ENCODE measurements at places on chromosomes 3 and 15.
A peak's percentile ranks its signal among the peaks of the same experiment; 100 is the strongest.

- no peak for DNase-seq
These were observed 624.3 kb upstream of the EPHA6 start for GRCh38 chr3:96190024-96190616.

DNA sequence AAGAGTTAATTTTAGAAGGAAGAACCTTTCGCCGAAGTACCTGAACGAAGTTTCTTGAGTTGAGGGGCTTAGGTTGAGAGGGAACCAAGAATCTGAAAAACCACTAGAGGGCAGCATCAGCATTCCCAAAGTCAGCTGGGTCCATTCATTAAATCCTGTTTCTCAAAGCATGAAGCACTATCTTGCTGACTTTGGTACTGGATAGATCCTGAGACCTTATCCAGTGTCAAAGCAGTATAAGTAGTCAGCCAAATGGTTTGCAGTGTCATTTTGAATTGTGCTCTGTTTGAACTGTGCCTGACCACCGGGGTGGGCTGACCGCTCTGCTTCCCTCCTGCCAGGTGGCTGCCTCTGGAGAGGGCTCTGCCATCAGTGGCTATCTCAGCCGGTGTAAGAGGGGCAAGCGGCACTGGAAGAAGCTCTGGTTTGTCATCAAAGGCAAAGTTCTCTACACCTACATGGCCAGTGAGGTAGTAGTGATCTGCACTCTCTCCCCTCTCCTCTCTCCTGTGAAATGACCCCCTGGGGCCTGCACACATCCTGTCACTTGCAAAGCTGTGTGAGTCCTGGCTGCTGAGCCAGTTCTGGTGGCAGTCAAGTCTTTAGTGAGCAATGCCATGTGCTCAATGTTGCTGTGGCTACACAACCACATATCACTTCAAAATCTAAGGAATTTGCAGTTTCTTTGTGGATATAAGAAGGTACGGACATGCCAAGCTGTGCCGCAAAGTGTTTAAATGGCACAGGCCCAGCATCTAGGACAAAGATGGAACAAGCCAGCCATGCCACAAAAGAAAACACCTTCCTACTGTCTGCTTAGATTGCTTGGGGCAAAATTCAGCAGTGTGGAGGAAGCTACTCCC is 21.4 kb upstream of the NR2C2 start:
- DNase-seq = peak; percentile 56

GRCh38 chr3:126121632-126122031 is 37.7 kb upstream of the SLC41A3 start:
- no peak for DNase-seq

GRCh38 chr3:19147905-19148767 is at the start of gene KCNH8:
TSS of gene KCNH8 (plus strand) at chr3:19148510. CDS start at chr3:19148720, 210 bp downstream.
- DNase-seq = no peak

DNA sequence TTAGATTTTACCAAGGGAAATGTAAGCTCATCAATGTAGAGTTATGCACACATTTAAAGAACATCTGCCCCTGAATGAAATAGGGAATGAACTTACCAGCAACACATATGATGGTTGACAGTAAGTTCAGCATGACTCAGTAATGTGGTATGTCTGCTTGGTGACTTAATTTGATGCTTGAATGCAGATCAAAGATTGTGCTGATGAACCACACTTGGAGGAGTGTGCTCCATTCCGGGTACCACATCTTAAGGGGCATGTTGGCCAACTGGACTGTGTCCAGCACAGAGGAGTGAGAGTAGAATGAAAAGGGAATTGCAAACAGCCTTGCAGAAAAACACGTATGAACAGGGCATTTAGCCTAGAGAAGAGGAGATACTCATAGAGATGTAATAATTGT is 171.0 kb upstream of the RARB start:
- DNase-seq = peak; percentile 89

DNA sequence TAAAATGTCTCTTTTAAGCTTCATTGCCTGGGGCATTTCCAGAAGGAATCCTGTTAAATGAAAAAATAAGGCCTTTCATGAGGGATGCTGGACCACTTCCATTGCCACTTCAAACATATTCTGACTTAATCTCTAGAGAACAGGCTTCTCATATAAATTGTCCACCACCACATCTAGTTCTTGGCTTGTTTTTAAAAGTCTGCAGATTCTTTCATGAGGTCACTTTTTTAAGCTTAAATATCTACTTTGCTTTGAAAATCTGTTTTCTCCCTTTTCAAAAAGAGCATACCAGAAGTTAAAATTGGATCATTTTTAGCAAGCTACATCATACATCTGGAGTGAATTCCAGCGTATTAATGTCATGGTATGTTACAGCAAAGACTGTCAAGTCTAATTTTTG is 131.6 kb downstream of the C3orf70 start:
- DNase-seq = peak; percentile 23

GRCh38 chr15:98442379-98442833 is 205.9 kb upstream of the IGF1R start:
- DNase-seq = peak; percentile 92

GRCh38 chr3:632571-633170 is 436.1 kb downstream of the CHL1 start:
- DNase-seq = peak; percentile 25

- no peak for DNase-seq
These were observed 5.6 kb downstream of the LINGO1 start for GRCh38 chr15:77627067-77627466.

DNA sequence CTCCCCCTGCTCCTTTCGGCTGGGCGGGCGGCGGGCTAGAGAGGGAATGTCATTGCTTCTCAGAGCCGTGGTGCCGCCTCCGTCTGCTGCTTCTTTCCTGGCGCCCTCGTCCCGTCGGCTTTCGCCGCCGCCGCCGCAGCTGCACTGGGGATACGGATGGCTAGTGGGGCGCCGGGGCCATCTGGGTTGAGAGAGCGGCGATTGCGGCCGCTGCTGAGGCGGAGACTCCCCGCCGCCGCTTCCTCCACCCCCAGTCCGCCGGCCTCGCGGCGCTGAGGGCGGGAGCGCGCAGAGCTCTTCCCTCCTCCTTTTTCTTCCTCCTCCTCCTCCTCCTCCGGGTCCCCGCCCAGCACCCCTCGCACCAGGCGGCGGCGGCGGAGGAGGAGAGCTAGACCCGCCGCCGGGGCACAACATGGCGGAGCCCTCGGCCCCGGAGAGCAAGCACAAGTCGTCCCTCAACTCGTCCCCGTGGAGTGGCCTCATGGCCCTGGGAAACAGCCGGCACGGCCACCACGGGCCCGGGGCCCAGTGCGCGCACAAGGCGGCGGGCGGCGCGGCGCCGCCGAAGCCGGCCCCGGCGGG is at the start of gene STT3B:
Gene STT3B (plus strand): TSS at position 339 of the 582 bp plus-strand sequence. CDS start 74 bp downstream, at position 413.
- peak; percentile 80 for DNase-seq
